ENCODE measurements at places on chromosomes 5 and 9.

- DNase-seq, result peak; percentile 54
These were observed 44.5 kb downstream of the FBXO10 start for GRCh38 chr9:37531699-37532098.

GRCh38 chr9:73806876-73807275 lies 655.2 kb downstream of the ANXA1 start:
- no peak for DNase-seq

DNA sequence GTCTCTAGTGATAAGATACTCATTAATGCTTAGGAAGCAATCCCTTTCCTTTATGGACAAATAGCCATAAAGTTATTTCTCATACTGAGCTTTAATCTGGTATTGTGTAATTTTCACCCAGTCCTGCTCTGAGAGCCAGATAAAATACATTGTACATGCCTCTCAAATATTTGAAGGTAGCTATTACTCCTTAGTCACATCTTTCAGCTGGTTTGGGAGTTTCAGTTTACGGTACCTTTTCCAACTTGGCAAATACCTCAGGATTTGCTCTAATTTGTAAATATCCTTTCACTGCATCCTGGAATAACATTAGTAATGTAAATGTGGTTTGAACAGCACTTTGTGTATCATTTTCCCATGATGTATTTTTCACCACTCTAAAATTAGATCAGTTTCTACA lies 47.4 kb downstream of the ABHD17B start:
- DNase-seq, result no peak

DNA sequence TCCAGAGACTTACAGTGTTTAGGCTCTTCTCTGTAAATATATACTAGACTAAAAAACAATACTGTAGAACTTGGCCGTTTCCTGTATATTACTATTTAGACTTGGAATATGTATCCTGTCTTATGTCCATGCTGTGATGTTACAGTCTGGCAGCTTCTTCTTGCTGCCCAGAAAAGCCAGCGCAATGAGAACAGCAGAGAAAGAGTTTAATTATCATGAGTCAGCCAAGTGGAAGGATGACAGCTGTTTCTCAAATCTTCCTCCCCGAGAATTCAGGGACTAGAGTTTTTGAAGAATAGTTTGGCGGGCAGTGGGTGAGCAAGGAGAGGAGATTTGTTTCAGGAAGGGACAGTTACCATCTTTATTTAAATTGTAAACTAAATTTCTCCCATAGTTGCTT lies 37.5 kb downstream of the NAA35 start:
- no peak for DNase-seq

DNA sequence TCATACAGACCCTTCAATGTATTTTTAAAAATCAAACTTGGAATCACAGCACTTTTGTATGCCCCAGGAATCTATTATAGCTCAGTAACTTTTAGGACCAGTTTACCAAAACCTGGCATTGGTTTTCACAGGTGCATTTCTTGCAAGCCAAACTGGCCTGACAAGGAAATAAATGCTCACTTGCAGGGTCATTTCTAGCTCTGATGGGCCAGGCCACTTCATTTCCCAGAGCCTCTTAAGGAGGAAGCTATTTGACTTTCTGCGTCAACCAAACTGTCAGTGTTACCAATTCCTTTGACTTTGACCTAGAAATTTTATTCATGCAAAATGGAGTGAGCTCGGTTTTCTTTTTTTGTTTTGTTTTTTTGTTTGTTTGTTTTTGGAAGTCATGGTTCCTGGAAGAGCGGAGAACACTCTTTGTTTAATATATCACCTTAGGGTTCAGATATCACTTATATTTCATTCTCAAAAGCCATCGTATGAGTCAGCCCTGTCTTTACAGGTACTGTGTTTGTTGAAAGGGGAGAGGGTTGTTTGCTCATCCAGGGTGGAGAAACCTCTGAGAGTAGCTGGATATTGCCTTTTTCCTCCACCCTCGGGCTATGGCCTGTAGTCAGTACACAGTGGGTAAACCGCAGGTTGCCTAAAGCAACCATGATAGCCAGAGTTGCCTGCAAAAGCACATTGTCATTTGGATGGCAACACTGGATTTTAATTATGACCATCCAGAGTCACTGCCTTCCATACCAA lies 58.9 kb downstream of the GNA14 start:
- no peak for DNase-seq

DNA sequence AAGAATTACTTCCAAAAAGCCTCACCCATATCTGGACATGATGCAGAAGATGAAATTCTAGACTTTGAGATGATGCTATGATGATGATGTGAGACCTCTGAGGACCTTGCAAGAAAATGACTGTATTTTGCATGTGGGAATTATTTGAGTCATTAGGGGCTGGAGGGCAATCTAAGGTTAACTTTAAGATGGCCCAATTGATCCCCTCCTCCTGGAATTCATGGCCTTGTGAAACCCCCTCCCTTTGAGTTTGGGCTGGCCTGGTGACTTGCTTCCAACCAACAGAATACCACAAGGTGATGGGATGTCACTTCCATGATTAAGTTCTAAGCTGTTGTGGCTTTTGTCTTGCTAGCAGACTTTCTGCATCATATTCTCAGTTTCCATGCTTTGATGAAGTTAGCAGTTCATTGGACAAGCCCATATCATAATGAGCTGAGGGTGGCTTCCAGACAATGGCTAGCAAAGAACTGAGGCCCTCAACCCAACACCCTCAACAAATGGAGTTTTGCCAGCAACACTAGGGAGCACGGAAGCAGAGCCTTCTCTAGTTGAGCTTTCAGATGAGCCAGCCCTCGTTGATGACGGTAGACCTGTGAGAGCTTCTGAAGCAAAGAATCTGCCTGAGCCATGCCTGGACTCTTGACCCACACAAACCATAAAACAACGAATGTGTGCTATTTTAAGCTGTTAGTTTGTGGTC lies 7.4 kb upstream of the AMACR start:
- no peak for DNase-seq

DNA sequence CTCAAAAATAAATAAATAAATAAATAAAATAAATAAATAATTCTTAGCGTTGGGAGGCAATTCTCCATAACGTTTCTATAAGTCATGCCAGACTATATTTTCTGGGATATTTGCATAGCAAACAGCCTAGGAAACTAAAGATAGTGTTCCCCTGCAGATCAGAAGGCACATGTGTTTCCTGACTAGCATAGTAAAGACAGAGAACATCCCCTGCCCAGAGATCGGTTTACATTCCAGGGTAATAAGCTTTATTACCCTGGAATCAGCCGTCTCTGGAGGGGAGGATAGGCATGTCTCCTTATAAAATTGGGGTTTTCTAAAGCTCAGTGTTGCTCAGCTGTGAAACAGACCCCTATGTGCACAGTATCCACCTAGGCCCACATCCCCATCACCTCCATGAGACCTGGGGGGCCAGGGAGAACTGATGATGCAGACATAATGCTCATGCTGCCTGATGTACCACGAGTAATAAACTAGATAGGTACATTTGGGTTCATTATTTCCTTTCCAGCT lies 36.9 kb upstream of the IFNK start:
- DNase-seq, result no peak

DNA sequence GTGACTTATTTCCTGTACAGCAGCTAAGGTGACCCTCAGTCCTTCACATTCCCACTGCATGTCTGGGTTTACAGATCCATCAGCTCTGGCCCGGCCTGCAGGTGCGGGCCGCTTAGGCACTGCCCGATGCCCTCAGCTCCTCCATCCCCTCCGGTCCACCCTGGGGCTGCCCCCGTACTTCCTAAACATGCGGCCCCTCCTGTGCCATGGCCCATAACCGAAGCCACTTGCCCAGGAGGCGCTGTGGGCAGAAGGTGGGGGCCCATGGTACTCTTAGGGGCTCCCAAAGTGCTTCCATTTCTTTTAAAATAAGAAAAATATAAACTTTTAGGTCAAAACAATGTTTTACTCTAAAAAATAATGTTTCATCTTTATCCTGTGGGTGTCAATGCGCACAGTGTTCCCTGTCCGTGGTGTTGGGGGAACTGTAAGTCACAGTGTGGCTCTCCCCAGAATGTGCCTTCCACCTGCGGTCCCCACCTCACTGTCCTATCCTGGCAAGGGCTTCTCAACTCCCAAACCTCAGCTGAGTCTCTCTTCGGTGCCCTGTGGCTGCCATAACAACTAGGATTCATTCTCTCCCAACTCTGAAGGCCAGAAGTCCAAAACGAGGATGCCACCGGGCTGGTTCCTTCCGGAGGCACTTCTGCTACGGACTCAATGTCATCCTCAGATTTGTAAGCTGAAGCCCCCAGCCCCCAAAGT lies 132.7 kb upstream of the LPCAT1 start:
- no peak for DNase-seq

DNA sequence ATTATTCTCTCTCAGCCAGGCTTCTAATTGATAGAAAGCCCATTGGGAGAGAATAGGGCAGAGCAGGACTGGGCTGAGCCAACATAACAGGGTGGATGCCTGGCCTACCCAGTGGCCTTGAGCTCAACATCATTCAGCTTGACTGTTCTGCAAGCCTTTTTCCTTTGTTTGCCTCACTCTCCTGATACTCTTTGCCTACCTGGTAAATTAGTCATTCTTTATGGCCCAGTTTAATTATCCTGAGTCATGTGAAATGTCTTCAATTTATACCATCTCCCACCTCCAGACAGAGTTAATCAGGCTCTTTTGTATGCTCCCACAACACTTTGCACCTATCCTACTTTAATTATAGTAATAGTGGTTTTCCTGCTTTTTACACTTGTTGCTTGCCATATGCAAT lies 13.6 kb downstream of the GLRA1 start:
- DNase-seq, result no peak

GRCh38 chr9:127711226-127711701 lies 4.2 kb downstream of the PTRH1 start:
- no peak for DNase-seq

GRCh38 chr9:31272456-31273295 lies 1111.8 kb upstream of the ACO1 start:
- no peak for DNase-seq

- no peak for DNase-seq
These were observed 98.0 kb downstream of the PLPPR1 start for GRCh38 chr9:101126556-101126955.

DNA sequence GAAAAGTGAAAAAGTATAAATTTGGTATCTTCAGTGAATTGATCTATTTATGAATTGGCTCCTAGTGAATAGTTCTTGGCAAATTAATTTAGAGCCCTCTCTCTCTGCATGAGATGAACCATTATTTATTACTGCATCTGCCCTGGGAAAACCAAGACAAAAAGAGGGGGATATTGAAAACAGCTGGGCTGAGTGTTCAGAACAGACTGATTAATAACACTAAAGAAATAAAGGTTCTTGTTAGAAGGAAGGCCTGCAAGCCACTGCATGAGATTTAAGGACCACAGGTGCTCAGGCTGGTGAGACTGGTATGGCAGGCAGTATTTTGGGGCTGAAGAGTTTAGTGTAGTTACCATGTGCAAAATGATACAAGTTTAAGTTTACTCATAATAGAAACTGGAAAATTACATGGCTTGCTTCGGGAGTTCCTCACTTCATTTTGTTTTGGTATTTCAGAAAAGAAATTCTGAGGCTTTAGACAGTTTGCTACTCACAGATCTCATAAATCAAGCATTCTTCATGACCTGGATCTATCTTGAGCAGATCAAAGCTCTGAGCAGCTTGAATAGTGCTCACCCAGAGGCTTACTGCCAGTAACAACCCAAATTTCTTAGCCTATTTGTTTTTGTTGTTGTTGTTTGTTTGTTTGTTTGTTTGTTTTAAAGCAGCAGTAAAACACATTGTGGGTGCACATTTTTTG lies 56.1 kb downstream of the KIAA1958 start:
- no peak for DNase-seq

- DNase-seq, result no peak
These were observed 10.9 kb downstream of the SNCAIP start for GRCh38 chr5:122322801-122323548.

- DNase-seq, result no peak
These were observed 41.3 kb downstream of the LNPEP start for GRCh38 chr5:96977228-96977627.

DNA sequence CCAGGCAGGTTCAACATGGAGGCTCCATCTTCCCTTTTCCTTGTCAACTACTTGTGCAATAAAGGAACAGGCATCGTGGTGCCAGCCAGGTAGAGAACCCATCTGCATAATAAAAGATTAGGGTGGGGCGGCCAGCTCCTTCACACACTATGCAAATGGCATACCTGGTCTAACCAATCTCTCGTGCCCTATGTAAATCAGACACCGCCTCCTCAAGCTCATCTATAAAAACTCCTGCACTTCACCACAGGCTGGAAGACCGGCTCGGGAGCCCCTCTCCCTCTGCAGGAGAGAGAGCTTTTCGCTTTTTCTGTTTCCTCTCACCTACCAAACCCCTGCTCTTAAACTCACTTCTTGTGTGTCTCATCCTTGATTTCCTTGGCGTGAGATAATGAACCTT lies 244.3 kb upstream of the PUM3 start:
- no peak for DNase-seq

DNA sequence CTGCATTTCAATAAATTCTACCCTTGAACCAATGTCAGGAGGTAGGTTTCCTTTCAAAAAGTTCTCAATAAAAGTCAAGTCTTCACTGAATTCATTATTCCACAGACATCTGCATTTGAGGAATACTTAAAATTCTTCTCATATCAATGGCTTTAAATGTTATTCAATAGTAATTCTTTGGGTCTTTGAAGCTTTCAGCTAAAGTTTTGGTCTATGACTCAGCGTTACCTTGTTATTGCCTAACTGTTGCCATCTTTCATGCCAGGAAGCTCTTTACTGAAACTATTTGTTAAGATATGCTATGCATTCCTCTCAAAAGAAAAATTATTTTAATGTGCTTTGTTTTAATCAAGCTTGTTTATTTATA lies 170.5 kb downstream of the NNT start:
- no peak for DNase-seq

DNA sequence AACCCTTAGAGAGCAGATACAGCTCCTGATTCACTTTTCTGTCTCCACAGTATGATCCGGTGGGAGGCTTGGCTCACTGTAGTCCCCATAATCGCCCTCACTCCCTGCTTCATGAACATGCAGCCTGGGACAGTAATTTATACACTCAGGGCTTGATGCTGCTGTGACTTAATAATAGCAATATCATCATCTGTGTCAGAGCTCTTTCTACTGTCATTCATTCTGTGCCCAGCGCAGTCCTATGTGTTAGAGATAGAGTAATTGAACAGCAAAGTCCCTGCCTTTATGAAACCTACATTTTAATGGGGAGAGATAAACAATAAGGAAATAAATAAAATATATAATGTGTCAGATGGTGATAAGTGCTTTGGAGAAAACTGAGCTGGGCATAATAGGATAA lies 2.8 kb upstream of the HEMGN start:
- no peak for DNase-seq

DNA sequence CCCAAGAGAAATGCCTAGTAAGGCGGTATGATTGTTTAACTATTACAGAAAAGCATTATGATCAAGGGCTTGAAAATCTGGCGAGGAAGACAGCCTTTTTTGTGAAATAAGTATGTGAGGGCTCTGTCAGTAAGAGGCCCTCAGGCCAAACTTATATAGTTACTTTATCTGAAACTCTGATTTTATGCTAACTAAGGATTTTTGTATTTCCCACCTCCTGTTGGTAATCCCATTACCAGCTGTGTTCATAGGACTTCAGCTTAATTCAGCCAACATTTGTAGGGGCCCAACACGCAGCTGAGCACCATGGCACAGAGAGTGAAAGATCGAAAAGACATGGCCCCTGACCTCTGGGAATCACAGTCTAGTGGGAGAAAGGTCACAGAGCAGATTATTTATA lies 318.3 kb upstream of the WWC1 start:
- DNase-seq, result no peak

- DNase-seq, result no peak
These were observed 107.8 kb downstream of the NR6A1 start for GRCh38 chr9:124663046-124663961.
